ENCODE measurements at places on chromosomes 11 and 22.

DNA sequence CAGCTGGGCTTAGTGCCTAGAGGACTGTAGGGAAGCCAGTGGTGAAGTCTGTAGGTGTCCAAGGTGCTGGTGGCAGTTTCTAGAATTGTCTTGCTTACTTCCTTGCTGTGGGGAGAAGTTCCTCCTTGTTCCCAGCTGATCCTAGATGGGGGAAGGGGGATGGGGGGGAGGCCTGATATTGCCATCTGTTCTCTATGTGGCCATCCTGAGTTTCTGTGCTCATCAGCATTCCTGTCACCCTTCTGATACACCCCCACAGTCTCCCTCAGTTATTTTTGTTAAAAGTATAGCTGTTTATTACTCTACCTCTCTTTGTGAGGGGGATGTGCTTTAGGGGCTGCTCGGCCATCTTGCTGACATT is 36.5 kb downstream of the MADD start:
- DNase-seq, result no peak

DNA sequence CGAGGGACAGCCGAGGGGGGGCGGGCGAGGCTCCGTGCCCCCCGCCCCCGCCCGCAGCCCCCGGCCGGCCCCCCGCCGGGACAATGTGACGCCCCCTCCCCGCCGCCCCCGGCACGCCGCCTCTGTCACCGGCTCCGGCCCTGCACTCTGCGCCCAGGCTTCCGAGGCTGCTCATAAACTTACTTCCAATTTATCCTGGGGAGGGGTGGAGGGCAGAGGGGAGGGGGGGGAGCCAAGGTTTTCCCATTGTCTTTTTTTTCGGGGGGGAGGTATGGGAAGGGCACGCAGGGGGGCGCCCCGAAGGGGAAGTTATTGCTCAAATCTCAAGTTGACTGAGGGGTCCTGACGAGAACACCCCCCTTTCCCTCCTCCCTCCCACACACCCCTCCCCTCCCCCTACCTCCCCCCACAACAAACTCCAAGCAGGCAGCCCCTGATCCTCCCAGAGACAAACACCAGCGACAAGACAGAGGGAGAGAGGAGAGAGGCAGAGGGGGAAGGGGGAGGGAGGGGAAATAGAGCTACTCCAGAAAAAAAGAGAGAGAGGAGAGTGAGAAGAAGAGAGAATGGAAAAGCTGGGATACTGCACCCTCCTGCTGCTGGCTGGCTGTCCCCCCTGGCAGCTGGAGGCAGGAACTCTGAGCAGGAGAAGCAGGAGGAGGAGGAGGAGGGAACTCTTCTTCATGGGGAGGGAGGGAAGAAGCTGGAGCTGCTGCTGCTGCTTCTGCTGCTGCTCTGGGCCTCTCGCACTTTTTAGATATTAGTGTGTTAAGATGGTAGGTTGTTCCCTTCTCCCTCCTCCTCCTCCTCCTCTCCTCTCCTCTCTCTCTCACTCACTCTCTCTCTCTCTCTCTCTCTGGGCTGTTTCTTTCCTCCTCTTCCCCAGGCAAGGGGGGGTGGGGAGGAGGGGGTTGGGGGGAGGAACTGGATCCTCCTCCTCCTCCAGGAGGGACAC is 631 bp downstream of the PHF21A start:
- DNase-seq, result peak; percentile 37

DNA sequence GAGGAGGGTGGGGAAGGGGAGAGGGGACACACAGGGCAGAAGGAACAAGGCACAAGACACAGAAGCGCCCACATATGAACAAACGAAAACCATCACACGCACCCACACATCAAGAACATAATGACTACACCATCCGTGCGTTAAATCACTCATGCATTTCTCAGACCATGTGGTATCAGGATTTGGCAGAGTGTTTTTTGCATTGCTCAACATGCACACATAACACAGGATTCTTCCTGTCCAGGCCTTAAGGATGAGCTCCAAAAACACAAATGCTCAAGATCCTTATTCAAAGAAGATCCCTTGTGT is 309.5 kb downstream of the CADM1 start:
- no peak for DNase-seq

DNA sequence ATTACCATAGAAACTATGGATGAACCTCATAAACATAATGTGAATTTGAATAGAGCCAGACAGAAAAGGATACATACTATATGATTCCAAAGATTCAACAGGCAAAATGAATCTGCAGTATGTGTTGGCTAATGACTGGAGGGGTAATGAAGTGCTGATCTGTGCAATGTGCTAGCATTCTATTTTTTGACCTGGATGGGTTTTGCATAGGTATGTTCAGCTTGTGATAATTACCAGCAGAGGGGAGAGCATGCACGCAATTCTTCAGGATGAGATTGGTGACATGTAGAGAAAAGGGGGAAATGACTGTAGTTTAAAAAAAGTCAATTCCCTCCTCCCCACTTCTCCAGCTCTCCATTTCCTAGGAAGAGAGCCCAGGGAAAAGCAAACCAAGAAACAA is 618 bp upstream of the CCDC81 start:
- no peak for DNase-seq

- no peak for DNase-seq
These were observed 20.4 kb upstream of the C11orf87 start for GRCh38 chr11:109401545-109401944.

DNA sequence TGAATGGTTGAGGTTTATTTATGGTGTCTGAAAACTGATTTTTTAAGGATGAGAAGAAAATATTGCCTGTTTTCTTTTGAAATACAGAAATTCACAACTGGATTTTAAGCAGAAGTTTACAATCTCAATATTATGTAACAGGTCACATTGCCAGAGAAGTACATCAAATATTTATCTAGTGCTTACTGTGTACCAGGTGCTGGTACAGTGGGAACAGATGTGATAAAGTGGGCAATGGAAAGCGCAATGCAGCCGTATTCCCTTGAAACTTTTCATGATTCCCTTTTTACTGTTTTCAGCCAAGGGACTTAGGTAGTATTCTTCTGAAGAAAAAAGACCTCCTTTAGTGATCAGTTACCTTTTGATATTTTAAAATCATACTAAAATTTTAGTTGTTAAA is 49.6 kb downstream of the TTC17 start:
- DNase-seq, result no peak

DNA sequence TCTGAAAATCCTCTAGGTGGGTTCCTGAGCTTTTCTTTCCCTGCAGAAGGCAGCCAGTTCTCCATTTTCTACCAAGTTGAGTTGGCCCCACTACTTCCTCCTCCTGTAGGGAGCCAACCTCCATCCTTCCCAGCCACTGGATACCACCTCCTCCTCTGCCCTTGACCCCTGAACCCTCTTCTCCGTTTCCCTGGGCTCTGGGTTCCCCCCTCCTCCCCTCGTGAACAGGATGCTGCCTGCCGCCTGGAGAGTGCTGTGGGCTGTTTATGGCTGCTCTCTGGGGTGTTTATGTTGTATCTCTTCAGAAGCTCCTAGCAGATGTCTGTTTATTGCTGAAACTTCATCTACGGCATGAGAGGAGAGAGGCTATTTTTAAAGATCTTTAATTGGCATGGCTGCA is 8.6 kb downstream of the MICAL2 start:
- no peak for DNase-seq

GRCh38 chr22:44445307-44445680 is 52.7 kb downstream of the RTL6 start:
- DNase-seq, result no peak

GRCh38 chr11:2142762-2143202 is 3.6 kb upstream of the IGF2 start:
- peak; percentile 34 for DNase-seq

- DNase-seq, result no peak
These were observed 10.6 kb downstream of the TENM4 start for GRCh38 chr11:79430280-79430679.

GRCh38 chr11:17883057-17883456 is 129.8 kb downstream of the SERGEF start:
- no peak for DNase-seq

DNA sequence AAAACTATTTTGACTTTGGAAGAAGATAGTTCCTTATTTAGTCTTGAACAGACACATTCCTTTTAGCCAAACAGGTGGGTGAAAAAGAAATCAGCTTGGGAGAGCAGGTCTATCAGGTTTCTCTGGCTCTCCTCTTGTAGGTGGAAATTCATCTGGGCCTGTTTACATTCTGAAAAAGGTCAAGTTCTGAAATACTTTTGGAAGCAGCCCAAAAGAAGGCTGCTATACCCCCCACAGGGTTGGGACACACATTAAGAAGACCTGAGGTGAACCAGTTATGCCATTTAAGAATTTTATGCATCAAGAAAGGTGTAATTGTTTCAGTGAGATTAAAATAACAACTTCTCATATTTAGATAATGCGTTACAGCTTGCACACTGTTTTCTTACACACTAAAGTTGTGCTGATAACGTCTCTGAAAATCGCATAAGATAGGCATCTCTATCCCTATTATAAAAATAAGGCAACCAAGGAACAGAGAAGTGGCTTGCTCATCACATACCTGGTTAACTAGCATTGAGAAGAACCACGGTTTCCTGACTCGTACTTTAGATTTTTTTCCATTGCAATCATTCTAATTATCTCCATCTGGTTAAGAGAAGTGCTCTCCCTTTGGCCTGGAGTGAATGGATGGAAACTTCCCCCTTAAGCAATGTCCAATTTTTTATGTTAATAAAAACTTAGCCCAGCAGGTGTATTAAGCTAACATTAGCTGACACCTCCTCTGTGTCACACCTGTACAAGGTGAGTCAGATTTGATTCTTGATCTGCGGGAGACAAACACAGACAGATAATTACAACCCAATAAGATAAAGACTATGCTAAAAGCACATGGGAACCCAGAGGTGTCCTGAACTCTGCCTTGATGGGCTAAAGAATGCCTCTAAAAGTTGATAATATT is 60.5 kb upstream of the UCP3 start:
- no peak for DNase-seq

GRCh38 chr22:45163099-45163450 is 650 bp upstream of the NUP50 start:
- DNase-seq, result no peak

DNA sequence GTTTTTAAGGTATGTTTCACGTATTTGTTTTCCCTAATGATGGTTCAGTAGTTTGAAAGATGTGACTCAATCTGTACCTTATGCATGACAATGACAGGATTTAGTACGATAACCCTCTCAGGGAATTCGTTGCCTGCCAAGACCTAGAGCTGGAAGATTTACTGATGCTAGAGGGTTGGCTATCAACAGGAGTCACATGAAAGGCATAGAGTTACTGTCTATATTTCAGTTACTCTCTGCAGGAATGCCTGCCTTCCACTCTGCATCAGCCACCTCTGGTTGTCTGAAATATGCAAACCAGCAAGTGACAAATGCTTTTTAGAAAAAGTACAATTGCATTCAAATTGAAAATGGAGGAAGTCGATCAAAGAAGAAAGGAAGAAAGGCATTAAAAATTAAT is 276.3 kb upstream of the RAG2 start:
- no peak for DNase-seq

- no peak for DNase-seq
These were observed 12.2 kb upstream of the OR52D1 start for GRCh38 chr11:5476186-5476819.

- no peak for DNase-seq
These were observed 63.5 kb downstream of the CEP164 start for GRCh38 chr11:117391181-117391580.

DNA sequence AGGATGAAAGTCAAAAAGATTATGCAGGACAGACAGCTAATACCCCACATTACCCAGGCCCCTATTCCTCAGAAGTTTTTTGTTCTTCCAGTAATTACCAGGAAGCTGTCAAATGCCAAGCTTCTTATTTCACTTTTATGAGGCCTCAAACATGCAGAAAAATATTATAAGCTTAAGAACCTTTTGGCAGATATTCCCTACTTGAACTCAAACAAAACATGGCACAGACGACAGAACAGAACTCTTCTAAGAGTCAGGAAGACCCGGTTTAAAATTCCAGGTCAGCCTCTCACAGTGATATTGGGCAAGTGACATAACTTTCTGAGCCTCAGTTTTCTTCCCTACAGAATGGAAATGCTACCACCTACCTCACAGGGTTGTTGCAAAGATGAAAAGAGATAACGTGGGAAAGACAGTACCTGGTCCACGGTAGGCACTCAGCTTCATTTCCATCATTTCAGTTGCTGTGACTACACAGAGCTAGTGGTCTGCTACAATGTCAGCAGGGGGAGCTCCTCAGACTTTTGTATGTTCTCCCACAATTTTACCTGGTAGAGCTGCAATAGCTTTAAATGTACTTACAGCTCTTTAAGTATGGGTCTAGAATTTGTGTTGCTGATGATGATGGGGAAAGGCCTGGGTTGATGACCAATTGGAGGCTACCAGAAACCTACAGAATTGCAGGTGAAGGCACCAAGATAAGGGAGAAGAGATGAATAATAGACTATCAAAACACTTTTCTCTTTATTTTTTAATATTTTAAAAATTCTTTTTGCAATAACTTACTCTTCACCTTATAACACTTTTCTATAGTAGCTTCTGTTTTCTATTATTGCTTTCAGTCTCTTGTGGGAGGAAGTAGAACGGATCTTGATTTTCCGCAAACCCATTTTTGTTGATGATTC is 98.3 kb upstream of the CHRM4 start:
- DNase-seq, result no peak

DNA sequence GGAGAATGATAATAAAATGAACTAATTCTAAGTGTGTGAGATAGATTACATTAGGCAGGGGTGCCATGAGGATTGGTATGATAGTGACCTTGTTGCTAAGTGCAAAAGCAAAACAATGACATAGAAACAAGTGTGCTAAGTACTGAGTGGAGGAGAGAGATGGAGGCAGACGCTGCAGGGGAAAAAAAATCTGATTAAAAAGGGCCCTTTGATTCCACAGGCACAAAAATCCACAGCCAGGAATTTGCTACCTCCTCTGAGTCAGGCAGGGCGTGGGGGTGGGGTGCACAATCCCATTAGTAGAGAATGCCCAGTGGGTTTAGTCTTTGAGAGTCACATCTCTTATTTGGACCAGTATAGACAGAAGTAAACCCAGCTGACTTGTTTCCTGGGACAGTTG is at the start of gene CNTF:
Gene CNTF, plus strand, starts transcription at position 322 of the 400 bp plus-strand sequence. CDS start 88 bp downstream, outside the sequence.
- DNase-seq, result no peak

GRCh38 chr11:71173709-71174108 is 78.7 kb downstream of the SHANK2 start:
- DNase-seq, result no peak

DNA sequence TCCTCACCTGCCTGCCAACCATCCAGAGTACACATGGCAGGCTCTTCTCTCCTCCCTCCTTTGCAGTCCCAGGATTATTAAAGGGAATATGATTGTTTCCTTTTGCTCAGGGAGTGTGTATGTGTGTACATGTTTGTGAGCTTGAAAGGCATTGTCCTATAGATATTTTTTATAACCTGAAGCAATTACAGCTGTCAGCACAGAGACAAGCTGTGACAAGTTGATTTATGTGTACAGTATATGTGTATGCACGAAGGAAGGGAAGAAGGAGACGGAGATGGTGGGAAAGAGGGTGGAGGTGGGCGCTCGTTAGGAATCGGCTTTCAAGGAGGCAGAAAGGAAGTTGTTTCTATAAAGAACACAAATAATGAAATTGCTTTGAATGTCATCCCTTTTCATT is 537.0 kb downstream of the NTM start:
- DNase-seq, result no peak

DNA sequence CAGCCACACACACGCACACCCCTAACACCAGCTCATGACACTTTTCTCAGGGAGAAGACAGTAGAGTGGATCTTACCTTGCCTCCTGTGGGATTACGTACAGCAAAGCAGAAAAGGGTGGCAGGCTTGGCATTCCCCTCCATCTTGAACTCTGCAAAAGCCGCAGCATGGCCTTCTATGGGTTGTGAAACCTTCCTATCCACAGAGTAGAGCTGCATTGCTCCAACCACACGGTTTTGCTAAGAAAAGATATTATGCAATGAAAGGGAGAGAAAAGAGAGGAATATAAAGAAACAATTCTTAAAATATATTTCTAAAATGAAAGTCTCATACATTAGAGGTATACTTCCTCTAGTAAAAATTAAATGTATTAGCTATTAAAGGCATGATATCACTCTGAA is 48.8 kb downstream of the CLTCL1 start:
- no peak for DNase-seq

All from epithelial cell of prostate (primary cell).